ENCODE measurements at places on chromosomes 16 and 17. TPM values are rescaled to one million over a fixed set of nuclear protein-coding genes. Genes with fewer than 3 reads are reported as not detected.

Gene SPATA32
- 0.21 TPM for total RNA-seq

Gene SLC13A2
- total RNA-seq, result 0.13 TPM

Gene DNAJA2
- 74.1 TPM for total RNA-seq

Gene ETV4
- 2.2 TPM for total RNA-seq

Gene SLC22A31
- not detected for total RNA-seq

Gene ZNF624
- 1.8 TPM for total RNA-seq

Gene TLCD1
- 7.3 TPM for total RNA-seq

Gene NPIPA8
- not detected for total RNA-seq

Gene SEPTIN1
- total RNA-seq, result 124 TPM

Gene NFATC3
- 37.8 TPM for total RNA-seq

Gene SLC38A8
- total RNA-seq, result not detected

Gene GRIN2A
- total RNA-seq, result 13.3 TPM

Gene CNGB1
- not detected for total RNA-seq

Data from GM12878 (cell line).